GOT3 (cell line): ENCODE measurements at places on chromosomes 11 and 22.

GRCh38 chr11:27281740-27282590 is 81.0 kb downstream of the CCDC34 start:
- peak; percentile 4 for DNase-seq

DNA sequence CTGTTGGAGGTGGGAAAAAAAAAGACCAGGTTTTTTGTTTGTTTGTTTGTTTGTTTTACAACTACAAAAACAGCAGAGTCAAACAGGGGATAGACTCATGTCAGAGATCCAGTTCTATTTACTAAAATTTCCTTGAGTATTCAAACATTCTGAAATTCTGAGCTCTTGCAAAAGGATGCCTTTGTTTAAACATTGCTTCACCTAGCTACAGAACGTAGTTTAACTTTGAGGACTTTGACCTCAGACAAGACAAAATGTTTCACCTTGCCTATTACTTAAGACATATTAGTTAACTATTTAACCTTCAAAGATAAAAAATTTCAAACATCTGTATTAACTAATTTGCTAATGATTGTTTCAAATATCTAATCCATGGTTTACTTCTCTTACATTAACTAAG is 36.1 kb upstream of the GLYATL2 start:
- DNase-seq = no peak

GRCh38 chr11:62015615-62016014 is 48.2 kb upstream of the FTH1 start:
- no peak for DNase-seq

DNA sequence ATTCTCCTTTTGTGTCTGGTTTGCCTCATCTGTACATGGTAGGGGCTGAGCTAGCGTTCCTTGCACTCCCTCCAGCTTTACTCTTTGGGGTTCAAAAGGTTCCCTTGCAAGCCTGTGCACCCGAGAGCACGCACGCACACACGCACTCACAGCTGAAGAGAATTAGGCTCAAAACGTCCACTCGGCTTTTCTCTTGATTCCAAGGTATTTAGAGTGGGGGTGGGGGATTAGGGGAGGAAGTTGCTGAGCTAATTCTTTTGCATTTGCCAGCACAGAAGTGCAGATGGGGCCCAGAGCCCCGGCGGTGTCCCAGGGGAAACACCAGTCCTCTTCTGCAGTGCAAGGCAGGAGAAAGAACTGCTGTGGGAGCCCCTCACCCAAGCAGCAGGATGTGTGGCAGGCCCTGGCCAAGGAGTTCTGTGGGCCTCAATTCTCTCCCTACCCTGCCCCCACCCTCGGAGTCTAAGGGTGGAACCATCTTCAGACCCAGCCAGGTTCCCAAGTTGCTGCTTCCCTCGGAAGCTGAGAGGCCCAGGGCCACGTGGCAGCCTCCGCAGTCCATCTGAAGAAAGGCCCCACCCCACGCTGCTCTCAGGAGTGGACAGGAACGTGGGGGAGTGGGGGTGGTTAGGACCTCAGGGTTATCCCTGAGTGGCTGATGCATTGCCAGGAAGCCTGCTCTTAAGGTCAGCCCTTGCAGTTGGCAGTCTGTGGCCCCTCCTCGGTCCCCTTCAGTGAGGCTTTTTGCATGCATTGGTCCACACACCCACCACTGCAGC is 3.8 kb upstream of the KCNQ1OT1 start:
- no peak for DNase-seq

GRCh38 chr11:130801333-130802122 is 114.8 kb downstream of the SNX19 start:
- no peak for DNase-seq

- no peak for DNase-seq
Observed at GRCh38 chr22:26134654-26135330, 34.5 kb upstream of the SEZ6L start.

- DNase-seq = no peak
Observed at GRCh38 chr11:122676638-122677037, 21.1 kb downstream of the UBASH3B start.

DNA sequence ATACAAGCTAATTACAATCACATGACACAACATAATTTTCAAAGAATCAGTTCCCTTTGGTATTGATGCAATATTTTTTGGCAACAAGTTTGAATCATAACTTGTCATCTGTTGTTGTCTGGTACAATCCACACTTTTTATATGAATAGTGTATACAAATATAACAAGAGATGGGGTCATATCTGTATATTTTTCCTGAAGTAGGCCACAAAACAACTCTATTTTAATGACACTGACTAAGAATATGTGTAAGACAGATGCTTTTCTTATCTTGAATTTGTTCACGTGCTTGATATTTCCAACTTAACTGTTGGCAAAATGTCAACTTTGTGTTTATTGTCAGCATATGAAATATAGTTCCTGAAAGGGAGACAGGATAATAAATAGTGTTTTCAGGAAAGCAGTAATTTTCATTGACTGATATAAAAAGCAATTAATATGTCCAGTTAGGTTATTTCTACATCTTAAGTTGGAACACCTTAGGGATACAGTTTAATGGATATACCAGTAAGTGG is 27.9 kb downstream of the NOX4 start:
- DNase-seq = no peak

DNA sequence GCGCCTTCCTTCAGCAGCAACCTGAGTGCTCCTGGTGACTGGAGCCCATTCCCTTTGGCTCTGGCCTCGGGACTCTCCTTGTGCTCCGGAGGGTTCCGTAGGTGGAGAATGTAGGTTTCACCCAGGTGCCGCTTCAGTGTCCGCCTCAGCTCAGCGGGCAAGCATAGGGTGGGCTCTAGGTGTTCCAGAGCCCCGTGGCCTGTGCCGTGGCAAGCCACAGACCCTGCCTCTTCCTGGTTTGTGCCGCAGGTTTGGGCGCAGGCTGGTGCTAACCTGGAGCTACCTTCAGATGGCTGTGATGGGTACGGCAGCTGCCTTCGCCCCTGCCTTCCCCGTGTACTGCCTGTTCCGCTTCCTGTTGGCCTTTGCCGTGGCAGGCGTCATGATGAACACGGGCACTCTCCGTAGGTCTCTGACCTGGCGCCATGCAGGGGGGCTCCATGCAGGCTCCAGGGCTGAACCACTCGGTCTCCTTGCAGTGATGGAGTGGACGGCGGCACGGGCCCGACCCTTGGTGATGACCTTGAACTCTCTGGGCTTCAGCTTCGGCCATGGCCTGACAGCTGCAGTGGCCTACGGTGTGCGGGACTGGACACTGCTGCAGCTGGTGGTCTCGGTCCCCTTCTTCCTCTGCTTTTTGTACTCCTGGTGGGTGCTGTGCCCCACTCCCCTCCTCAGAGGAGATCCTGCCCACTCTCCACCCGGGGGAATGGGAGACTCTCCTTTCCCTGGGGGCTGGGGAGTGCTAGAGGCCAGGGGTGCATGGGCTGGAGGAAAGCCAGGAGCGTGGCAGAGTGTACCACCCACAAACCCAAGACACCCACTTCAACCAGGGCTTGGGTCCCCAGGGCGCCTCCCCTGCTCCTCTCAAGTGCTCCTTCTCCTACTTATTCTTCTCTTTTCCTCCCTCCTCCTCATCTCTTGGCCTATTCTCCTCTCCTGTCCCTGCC is 2.4 kb downstream of the SLC22A12 start:
- DNase-seq = no peak
